Natural killer cell (primary cell): ENCODE measurements at places on chromosomes 11 and 22. TPM values are rescaled to one million over a fixed set of nuclear protein-coding genes. Genes with fewer than 3 reads are reported as not detected.

DNA sequence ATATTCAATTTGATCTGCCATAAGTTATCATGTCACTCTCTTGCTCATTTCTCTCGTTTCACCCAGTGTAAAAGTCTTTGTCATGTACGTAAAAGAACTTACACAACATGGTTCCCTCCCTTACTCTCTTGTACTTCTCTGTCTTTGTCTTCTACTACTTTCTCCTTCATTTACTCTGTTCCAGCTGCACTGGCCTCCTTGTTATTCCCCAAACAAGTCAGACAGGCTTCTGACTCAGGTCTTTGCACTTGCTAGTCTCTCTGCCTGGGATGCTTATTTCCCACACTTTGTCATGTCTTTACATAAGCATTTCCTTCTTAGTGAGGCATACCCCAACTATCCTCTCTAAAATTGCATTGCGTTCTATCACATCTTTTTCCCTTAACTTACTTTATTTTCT is 117.3 kb downstream of the CYP2R1 start:
- no peaks in the 10 kb centered on the region for H3K36me3 ChIP-seq
- no peak overlapping the region for H3K4me3 ChIP-seq
- peaks cover 2% of the 10 kb centered on the region for H3K27me3 ChIP-seq
- no peak overlapping the region for H3K27ac ChIP-seq

- H3K27ac ChIP-seq = no peak overlapping the region
- H3K27me3 ChIP-seq = no peaks in the 10 kb centered on the region
These were observed 35.2 kb downstream of the LRRC10B start for GRCh38 chr11:61543606-61544306.

DNA sequence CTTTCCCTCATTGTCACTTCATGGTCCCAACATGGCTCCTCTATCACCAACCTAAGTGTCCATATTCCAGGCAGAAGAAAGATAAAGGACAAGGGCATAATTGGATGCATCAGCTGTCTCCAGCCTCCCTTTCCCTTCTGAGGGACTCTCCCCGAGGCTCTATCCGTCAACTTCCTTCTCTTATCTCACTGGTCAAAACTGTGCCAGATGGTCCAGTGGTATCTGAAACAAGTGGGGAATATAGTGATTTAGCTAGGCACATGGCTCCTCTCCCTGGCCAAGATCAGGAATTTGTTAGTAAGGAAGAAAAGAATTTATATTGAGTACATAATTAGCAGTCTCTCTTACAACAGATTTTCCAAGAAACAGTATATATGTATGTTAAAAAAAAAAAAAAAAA is 12.6 kb upstream of the SPON1 start:
- no peak for DNase-seq
- H3K36me3 ChIP-seq = no peaks in the 10 kb centered on the region
- peaks cover 2% of the 10 kb centered on the region for H3K27me3 ChIP-seq
- H3K27ac ChIP-seq = no peak overlapping the region

- H3K27ac ChIP-seq = no peak overlapping the region
- no peaks in the 10 kb centered on the region for H3K27me3 ChIP-seq
- H3K4me1 ChIP-seq = no peaks in the 10 kb centered on the region
- H3K4me3 ChIP-seq = no peak overlapping the region
These were observed 64.7 kb downstream of the TSPAN18 start for GRCh38 chr11:44791316-44791925.

- no peak for DNase-seq
- no peak overlapping the region for H3K4me3 ChIP-seq
- no peaks in the 10 kb centered on the region for H3K36me3 ChIP-seq
- H3K27ac ChIP-seq = no peak overlapping the region
- no peaks in the 10 kb centered on the region for H3K27me3 ChIP-seq
These were observed 502.1 kb downstream of the SOX6 start for GRCh38 chr11:15854245-15854644.

GRCh38 chr22:30079952-30080533 is at the start of gene HORMAD2:
TSS of gene HORMAD2 (plus strand) at chr22:30080464. CDS start at chr22:30093953, 13,489 bp downstream.
- peaks cover 6% of the 10 kb centered on the region for H3K4me1 ChIP-seq
- peak within 1 kb of the TSS; percentile 4 for H3K4me3 ChIP-seq
- DNase-seq = no peak
- no peak within 1 kb of the TSS for H3K27ac ChIP-seq

GRCh38 chr22:49642331-49642730 is 185.3 kb downstream of the BRD1 start:
- peaks cover 4% of the 10 kb centered on the region for H3K4me1 ChIP-seq
- H3K27ac ChIP-seq = no peak overlapping the region
- H3K4me3 ChIP-seq = no peak overlapping the region
- H3K27me3 ChIP-seq = no peaks in the 10 kb centered on the region
- peaks cover 4% of the 10 kb centered on the region for H3K36me3 ChIP-seq

- no peak for DNase-seq
- no peak overlapping the region for H3K4me3 ChIP-seq
- no peaks in the 10 kb centered on the region for H3K27me3 ChIP-seq
- H3K36me3 ChIP-seq = no peaks in the 10 kb centered on the region
- H3K4me1 ChIP-seq = peaks cover 24% of the 10 kb centered on the region
- H3K27ac ChIP-seq = no peak overlapping the region
These were observed 2.9 kb upstream of the ENTHD1 start for GRCh38 chr22:39896313-39896996.

GRCh38 chr11:92881940-92882450 is 87.5 kb upstream of the MTNR1B start:
- H3K4me1 ChIP-seq = no peaks in the 10 kb centered on the region
- H3K36me3 ChIP-seq = no peaks in the 10 kb centered on the region
- no peak overlapping the region for H3K27ac ChIP-seq
- no peak for DNase-seq

- H3K4me1 ChIP-seq = peaks cover 11% of the 10 kb centered on the region
- H3K36me3 ChIP-seq = no peaks in the 10 kb centered on the region
These were observed 34.4 kb downstream of the ME3 start for GRCh38 chr11:86637988-86638387.

DNA sequence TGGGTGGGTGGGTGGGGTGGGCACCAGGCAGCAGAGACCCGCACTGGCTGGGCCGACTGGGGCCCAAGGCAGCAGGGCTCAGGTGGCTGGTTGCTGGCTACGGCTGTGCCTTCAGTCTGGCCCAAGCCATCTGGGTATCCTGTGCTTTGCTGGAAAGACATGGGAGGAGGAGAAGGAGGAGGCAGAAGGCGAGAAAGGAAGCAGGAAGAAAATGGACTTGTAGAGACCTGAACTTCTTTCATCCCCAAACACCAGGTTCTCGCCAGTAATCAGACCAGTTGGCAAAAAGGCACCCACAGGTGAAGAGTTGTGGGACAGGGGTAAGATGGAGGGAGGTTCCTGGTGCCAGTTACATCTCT is 78.8 kb downstream of the IGLL1 start:
- no peak overlapping the region for H3K27ac ChIP-seq
- no peak for DNase-seq
- H3K27me3 ChIP-seq = no peaks in the 10 kb centered on the region
- no peak overlapping the region for H3K4me3 ChIP-seq
- no peaks in the 10 kb centered on the region for H3K36me3 ChIP-seq

GRCh38 chr22:49228431-49229037 is 599.1 kb downstream of the BRD1 start:
- no peaks in the 10 kb centered on the region for H3K27me3 ChIP-seq
- H3K27ac ChIP-seq = no peak overlapping the region
- DNase-seq = no peak
- H3K36me3 ChIP-seq = no peaks in the 10 kb centered on the region
- H3K4me3 ChIP-seq = no peak overlapping the region

- H3K4me1 ChIP-seq = no peaks in the 10 kb centered on the region
- no peaks in the 10 kb centered on the region for H3K27me3 ChIP-seq
- no peak overlapping the region for H3K27ac ChIP-seq
- H3K4me3 ChIP-seq = no peak overlapping the region
These were observed 13.5 kb upstream of the CHADL start for GRCh38 chr22:41254230-41254629.

GRCh38 chr22:43171019-43171491 is 15.9 kb downstream of the TTLL12 start:
- H3K4me1 ChIP-seq = peaks cover 26% of the 10 kb centered on the region
- H3K36me3 ChIP-seq = peaks cover 23% of the 10 kb centered on the region
- no peak for DNase-seq
- no peak overlapping the region for H3K27ac ChIP-seq
- no peaks in the 10 kb centered on the region for H3K27me3 ChIP-seq
- H3K4me3 ChIP-seq = no peak overlapping the region

- H3K36me3 ChIP-seq = peaks cover 6% of the 10 kb centered on the region
- no peak overlapping the region for H3K4me3 ChIP-seq
- H3K27ac ChIP-seq = peak overlapping the region; percentile 97
- H3K4me1 ChIP-seq = peaks cover 89% of the 10 kb centered on the region
These were observed 7.7 kb downstream of the ARAP1 start for GRCh38 chr11:72744474-72744873.

DNA sequence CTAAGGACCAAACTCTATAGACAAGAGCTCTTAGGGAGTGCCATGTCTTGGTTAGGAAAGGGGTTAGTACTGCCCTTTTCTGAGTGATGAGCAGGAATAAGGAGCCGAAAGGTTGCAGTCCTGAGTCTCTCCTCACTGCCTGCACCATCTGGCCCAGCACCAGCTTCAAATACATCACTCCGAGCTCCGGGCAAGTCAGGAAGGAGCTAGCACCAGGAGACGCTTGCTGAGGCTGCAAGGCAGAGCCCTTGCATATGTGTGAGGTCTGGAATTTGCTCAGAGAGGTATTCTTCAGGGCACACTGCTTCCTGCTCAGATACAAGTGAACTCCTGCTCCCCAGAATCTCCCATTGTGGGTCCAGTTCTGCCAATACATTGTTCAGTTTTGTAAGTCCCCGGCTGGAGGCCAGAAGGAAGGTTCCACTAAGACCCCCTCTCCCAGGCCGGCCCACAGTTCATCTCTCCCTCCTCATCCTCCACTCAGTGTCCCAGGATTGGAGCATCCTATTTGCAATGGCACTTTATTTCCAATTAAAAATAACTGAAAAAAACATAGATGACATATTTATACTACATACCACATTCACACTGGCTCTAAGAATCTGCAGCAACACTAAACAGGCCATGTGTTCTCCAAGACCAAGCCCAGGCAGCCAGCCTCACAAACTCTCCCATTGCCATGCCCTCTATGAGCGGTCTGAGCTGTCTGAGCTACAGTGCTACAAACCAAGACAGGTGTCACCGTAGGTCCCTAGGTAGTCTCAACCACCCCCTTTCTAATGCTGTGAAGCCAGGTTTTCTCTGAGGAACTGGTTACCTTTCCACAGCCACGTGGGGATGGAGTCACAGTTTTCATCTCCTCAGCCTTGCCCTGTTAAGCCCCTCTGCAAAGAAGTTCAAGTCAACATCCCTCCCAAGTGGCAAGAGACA is 55.1 kb upstream of the SPATA19 start:
- DNase-seq = no peak
- no peaks in the 10 kb centered on the region for H3K27me3 ChIP-seq
- H3K27ac ChIP-seq = no peak overlapping the region
- no peaks in the 10 kb centered on the region for H3K4me1 ChIP-seq
- H3K4me3 ChIP-seq = no peak overlapping the region

- no peak overlapping the region for H3K4me3 ChIP-seq
- no peak for DNase-seq
- H3K36me3 ChIP-seq = no peaks in the 10 kb centered on the region
- H3K4me1 ChIP-seq = no peaks in the 10 kb centered on the region
- no peaks in the 10 kb centered on the region for H3K27me3 ChIP-seq
These were observed 40.9 kb downstream of the ZC3H12C start for GRCh38 chr11:110134110-110134509.

GRCh38 chr11:108751444-108751843 is 86.6 kb downstream of the DDX10 start:
- H3K4me1 ChIP-seq = no peaks in the 10 kb centered on the region
- no peaks in the 10 kb centered on the region for H3K36me3 ChIP-seq
- no peak overlapping the region for H3K4me3 ChIP-seq
- no peak overlapping the region for H3K27ac ChIP-seq
- no peaks in the 10 kb centered on the region for H3K27me3 ChIP-seq

DNA sequence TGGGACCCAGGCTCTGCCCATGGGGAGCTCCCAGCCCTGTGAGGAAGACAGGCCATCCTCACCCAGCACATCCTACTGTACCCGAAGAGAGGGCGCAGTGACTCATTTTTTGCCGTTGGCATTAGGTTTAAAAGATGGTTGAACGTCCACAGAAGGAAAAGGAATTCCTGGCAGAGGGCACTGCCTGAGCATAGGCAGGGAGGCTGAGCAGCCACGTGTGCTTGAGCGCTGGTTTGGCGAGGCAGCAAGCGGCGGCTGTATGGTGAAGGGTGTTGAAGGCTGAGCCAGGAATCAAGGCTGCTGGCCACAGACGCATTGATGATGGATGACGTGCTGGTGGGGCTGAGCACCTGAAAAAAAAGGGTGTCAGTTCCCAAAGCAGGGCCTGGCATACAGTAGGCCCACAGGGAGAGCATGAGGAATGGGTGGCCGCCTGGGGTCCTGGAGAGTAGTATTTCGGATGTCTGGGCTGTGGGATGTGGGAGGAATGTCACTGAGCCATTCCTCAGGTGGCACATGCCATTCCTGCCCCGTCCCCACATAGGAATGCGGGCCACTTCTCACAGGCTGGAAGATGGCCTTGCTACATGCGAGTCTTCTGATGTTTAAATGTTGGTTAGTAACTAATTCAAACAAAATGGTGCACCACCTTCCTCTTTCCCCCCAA is 112.5 kb downstream of the KIAA1671 start:
- no peak for DNase-seq
- no peaks in the 10 kb centered on the region for H3K36me3 ChIP-seq
- H3K27ac ChIP-seq = no peak overlapping the region
- no peaks in the 10 kb centered on the region for H3K27me3 ChIP-seq

GRCh38 chr11:50098186-50098725 is 65.6 kb downstream of the OR4C45 start:
- no peaks in the 10 kb centered on the region for H3K36me3 ChIP-seq
- no peak overlapping the region for H3K27ac ChIP-seq
- no peaks in the 10 kb centered on the region for H3K4me1 ChIP-seq
- H3K27me3 ChIP-seq = no peaks in the 10 kb centered on the region
- no peak for DNase-seq
- H3K4me3 ChIP-seq = no peak overlapping the region

DNA sequence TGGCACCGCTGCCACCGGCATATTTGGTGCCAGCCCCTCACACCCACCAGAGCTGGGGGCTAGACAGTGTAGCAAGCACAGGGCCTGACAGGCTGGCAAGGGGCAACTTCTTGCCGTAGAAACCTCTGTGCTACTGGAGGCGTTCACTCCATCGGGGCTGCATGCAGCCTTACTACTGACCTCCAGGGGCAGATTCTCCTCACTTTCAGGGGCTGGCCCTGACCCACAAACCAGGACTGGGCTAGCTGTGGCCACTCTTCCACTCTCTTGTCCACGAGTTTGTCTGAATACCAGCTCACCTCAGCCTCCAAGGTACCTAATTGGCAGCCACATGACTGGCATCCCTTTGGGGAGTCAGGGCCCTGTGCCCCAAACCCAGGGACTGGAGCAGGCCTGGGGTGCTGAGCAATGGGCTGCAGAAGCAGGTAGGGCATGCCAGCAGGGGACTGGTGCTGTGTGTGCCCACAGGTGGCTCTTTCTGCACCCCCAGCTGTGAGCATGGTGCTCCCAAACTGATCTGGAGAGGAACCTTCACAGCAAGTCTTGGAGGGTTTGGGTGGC is 2.1 kb upstream of the LMO1 start:
- DNase-seq = no peak
- no peak overlapping the region for H3K4me3 ChIP-seq
- peaks cover 20% of the 10 kb centered on the region for H3K4me1 ChIP-seq
- no peaks in the 10 kb centered on the region for H3K36me3 ChIP-seq
- H3K27ac ChIP-seq = no peak overlapping the region
- H3K27me3 ChIP-seq = peaks cover 29% of the 10 kb centered on the region

CRYBB3 gene
- 0.68 TPM for total RNA-seq

HPS4 gene
- 53.6 TPM for total RNA-seq

MISFA gene
- total RNA-seq = 3.5 TPM

PANX2 gene
- total RNA-seq = 0.27 TPM

A4GALT gene
- not detected for total RNA-seq
